Activated naive CD4-positive, alpha-beta T cell (primary cell): ENCODE measurements at places on chromosomes 5 and 9.

- no peak for DNase-seq
Measured at GRCh38 chr5:60183881-60184280, 290.4 kb upstream of the PDE4D start.

- DNase-seq: no peak
Measured at GRCh38 chr9:86801246-86801645, 146.1 kb downstream of the GAS1 start.

- no peak for DNase-seq
Measured at GRCh38 chr5:72369301-72369700, 49.1 kb downstream of the PTCD2 start.

DNA sequence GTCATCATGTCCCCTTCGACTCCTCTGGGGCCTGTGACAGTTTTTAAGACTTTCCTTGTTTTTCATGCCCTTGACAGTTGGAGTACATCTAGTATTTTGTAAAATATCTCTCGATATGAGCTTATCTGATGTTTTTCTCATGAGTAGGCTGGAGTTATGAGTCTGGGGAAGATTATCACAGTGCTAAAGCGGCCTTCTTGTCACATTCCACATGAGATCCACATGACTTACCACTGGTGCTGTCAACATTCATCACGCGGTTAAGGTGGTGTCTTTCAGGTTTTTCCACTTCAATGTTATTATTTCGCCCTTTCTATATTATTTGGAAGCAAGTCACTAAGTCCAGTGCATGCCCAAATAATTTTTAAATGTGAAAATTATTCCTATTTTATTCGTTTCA is 17.1 kb upstream of the CAST start:
- no peak for DNase-seq

DNA sequence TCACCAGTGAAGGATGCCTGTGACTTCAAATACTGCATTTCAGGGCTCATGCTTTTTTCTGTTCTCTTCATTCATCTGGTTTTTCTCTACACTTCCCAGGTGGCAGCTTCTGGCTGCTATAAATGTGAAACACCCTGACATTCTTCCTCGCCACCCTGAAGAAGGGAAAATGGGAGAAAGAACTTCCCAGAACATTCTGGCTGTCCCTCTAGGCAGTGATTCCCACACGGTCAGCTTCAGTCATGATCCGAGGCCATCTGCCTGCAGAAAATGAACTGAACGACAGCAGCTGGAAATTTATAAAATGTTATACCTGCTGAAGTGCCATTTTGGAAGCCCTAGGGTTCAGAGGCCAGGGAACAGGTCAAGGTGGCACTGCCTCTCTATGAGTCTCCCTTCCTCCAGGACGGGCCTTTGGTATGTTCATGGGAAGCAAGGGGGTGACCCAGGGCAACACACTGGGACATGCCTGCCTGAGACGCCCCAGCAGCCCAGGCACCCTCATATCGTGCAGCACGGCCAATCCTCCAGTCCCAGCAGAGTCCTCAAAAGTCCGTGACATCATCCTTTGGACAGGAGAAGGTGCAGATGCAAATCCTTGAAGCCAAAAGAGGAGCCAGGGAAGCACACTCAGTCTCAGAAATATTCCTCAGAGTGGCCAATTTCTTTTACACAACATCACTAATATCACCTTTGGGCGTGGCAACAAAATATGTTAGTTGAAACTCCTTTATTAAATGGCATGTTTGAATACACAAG is 107.1 kb downstream of the SEMA5A start:
- DNase-seq: no peak

DNA sequence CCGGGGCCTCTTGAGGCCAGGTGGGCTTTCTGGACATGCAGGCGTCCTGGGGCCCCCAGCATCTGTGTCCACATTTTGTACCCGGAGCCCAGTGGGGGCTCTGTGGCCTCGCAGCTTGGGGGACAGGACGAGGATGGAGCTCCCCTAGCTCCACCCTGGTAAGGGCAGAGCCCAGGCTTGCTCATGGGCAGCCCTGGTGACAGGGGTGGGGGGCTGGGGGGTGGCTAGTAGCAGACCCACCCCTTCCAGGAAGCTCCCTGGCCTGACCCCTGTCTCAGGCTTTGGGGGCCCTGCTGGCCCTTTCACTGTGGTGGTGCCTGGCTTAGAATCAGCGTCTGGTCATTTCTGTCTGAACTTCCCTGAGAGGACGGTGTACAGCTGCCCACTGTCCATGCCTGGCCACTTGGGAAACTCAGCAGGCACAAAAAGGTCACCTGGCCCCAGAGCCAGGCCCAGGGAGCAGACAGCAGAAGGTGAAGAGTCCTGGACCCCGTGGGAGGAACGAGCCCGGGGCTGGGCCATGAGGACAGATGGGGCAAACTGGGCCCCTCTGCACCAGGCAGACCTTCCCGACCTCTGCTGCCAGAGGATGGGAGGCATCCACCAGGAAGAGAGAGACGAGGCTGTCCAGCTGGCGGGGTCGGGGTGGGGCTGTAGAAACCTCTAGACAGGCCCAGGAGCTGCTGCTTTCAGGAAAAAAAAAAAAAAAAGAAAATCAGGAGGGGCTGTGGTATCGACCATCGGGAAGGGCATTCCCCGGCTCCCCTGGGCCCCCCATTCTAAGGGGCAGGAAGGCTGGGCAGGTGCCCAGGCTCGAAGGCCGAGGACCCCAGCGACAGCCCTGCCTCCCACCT is 52.8 kb downstream of the EXD3 start:
- DNase-seq: no peak

DNA sequence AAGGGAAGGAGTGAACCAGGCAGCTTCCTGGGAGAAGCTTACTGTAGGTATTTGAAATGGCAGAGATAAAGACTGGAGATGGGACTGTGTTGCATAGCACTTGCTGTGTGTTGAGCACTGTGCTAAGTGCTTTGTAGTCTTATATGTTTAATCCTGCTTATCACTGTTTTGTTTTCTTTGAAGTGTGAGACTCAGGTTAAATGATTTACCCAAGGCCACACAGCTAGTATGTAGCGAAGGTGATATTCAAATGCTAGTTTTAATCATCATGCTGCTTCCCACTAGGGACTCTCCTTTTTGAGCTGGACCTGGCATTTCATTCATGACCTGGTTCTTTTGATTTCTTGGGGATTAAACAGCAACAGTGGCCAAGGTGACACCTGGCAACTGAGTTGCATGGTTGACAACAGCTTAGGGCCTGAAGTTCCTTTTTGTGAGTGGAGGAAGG is 35.3 kb upstream of the SPRY4 start:
- DNase-seq: no peak

DNA sequence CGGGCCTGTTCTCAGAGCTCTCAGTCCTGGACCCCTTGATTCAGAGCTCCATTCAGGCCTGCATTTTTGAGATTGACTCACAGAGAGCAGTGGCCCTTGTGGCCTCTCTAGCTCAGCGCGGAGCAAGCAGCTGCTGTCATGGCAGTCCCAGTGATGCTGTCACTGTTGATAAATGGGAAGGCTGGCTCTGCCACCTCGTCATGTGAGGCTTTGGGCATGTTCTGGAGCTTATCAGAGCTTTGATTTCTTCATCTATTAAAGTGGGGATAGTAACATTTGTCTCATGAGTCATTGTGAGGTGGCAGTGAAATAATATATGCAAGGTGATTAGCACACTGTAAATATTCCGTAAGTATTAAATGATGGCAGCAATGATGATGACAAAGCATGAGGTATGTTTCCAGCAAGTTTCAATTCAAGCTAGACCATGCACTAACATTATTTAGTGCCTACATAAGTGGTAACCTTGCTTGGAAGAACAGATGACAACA is 126.4 kb upstream of the CXCL14 start:
- DNase-seq: no peak

DNA sequence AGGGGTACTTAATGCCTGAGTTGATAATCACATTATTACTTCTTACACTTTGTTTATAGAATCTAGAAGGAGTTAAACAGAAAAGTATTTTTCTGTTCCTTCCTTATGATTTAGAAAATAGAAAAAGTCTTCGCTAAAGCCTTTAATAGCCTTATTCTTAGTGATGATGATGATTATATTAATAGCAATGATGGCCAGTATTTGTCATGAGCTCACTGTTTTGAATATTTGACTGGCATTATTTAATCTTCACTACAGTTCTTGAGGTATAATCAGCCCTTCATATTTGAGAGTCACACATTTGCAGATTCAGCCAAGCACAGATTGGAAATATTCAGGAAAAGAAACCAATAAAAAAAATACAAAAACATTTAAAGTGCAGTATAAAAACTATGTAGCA is 23.3 kb downstream of the NIPBL start:
- DNase-seq: no peak

- no peak for DNase-seq
Measured at GRCh38 chr9:34655394-34655793, 3.4 kb downstream of the IL11RA start.

DNA sequence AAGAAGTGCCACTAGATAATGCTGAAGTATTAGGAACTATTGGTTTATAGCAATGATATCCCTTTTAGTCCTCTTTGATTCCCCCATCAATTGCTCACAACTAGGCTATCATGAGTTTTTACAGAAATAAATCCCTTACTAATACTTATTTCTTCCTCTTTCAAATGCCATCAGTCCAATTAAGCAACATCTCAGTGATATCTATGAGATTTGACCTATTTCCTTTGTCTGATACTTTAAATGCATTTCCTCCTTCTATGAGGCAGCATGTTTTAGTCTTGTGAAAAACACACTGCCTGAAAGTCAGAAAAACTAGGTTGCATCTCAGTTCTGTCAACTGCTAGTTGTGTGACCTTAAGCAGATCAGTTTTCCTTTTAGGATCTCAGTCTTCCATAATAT is 101.6 kb downstream of the FBXW11 start:
- no peak for DNase-seq
